ENCODE measurements at places on chromosomes 2 and 18.

GRCh38 chr2:236986524-236987330 is 99.0 kb upstream of the COPS8 start:
- DNase-seq, result no peak

GRCh38 chr18:77144451-77145118 is 12.0 kb upstream of the MBP start:
- no peak for DNase-seq

DNA sequence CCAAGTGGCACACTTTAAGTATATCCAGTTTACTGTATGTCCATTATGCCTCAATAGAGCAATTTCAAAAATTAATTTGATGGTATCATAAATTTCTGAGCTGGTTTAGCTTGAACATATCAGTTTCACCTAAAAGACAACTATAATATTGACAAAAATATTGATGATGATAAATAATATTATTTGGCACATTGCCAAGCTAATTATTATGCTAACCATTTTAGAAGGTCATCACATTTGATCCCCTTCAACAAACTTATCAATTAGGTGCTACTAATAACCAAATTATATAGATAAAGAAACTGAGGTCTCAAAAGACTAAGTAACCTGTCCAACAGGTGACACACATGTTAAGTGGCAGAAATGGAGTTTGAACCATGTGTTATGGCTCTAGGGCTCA is 26.9 kb upstream of the UBE2E3 start:
- no peak for DNase-seq

DNA sequence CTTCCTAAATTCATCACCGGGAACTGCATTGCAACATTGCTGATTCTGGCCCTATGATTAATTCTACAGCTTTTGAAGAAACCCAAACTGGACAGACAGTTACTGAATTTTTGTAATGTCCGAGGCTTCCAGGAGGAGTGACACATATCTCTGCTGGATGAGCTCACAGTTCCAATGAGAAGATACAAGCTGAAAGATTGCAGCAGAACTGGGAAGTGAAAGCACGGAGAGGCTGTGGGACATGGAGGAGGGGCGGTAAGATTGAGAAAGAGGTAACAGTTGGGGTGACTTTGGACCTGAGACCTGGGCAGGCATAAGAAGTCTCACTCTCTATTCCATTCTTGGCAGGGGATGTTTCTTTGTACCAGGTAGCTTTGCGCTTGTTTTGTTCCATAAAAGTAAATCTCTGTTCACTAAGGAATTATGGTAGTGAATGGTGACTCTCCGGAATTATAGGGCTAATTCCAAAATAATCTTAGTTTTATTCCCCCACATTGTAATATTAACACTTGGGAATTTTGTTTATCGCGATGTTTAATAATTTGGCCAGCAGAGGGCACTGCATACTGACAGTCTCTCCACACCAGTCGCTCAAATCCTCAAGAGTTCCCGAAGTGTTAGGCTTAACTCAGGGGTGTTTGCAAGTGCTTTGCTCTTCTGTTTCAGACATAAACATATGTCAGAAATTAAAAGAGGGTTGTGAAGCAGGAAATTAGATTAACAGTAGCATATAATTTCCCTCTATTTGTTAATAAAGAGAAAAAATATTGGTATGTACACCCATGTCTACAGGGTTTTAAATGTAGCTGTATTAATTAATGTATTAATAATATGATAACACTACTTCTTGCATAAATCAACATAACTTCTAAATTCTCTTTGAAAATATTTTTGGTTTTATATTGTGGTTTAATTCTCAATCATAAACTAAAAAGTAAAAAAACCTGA is 201.4 kb downstream of the SOCS6 start:
- DNase-seq, result peak; percentile 21

DNA sequence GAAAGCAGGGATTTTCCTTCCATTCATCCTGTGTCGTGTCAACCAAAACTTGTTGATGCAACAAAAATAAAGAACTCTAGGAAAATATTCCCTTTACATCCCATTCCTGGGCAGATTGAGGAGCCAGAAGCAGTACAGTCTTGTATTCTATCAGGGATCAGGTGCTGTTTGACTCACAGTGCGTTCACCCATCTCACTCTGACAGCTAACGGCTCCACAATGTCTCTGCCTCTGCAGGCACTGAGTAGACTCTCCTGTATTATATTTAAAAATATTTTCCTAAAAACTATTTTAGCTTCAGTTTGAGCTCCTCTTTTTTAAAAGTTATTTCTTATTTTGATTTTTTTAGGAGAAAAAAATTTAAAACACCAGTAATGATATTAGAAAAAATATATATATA is 600.6 kb upstream of the SALL3 start:
- no peak for DNase-seq

DNA sequence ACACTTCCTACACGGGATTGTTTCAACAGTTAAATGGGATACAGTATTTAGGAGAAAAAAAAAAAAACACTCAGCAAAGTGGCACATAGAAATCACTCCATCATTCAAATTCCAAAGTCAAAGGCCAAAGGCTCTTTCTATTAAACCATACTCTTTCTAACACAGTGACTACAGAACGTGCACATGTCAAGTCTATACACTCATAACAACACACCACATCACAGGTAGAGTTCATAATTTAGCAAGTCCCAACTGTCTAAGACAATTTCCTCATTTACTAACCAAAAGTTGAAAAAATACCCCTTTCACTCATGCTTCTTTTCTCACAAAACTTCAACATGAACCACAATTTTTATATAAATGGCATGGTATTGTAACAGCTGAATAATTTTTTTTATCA is 70.8 kb downstream of the MBOAT2 start:
- no peak for DNase-seq

DNA sequence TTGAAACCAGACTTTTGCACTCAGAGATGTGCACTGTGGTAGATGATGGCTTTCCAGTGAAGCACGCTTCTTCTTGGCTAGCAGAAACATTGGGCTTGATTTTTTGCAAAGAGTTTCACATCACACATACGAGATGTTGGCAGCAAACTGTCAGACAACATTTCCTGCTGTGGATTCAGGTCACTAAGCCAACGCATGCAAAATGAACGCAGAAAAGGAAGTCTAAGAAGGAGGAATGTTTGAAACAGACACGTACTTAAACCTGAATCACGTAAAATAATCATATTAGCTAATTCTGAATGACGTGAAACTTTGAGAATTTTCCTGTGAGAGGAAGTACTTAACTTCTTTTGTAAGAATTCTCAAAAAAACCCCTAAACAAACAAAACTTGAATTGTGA is 88.1 kb downstream of the EPB41L3 start:
- DNase-seq, result no peak

- peak; percentile 25 for DNase-seq
These were observed 62.6 kb downstream of the C18orf63 start for GRCh38 chr18:74378179-74378682.

GRCh38 chr18:54378057-54378456 is 20.4 kb downstream of the C18orf54 start:
- no peak for DNase-seq

- DNase-seq, result no peak
These were observed 47.8 kb upstream of the RHOB start for GRCh38 chr2:20398956-20399567.

DNA sequence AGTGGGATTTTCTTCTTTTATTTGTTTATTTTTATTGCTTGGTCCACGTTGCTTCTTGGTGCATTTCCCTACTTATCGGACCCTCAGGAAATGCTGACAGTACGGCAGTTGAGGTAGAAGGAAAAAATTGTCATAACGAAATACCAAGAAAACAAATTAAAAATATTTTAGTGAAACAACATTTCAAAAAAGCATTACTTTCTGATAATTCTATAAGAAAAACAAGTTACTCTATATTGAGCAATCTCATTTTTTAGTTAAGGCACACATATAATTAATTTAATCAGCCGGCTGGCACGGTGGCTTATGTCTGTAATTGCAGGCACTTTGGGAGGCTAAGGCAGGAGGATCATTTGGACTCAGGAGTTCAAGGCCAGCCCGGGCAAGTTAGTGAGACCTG is 102.1 kb downstream of the SH3YL1 start:
- DNase-seq, result no peak

- no peak for DNase-seq
These were observed 96.8 kb upstream of the TRIB2 start for GRCh38 chr2:12619975-12620374.

- DNase-seq, result no peak
These were observed 102.6 kb downstream of the HDAC4 start for GRCh38 chr2:239298116-239298804.

DNA sequence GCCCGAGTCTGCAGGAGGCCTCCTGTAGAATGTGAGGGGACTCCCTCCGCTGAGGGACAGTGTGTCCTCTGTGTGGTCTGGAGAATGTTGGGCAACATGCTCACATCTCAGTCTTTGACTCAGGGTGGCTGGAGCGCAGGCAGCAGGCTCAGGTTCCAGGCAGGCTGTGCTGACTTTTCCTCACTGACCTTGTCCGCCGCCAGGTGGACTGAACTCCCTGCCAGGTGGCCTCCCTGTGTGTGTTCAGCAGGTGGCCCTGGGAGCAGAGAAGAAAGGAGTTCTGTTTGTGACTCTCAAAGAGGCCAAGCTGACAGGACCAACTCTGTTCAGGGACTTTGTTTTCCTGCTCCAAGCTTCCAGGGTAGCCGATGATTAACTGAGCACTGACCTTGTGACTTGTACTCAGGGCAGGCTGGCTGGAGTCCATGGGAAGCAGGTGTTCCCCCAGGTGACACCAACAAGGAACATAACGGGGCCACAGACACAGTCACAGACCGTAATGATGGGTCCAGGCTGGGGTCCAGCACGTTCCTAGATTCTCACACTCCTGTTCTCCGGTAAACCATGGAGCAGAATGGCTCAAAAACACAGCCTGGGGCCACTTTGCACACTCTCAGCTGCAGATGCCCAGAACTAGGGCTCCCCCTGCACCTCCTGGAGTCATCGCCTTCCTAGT is 439.8 kb downstream of the RNF144A start:
- DNase-seq, result no peak

DNA sequence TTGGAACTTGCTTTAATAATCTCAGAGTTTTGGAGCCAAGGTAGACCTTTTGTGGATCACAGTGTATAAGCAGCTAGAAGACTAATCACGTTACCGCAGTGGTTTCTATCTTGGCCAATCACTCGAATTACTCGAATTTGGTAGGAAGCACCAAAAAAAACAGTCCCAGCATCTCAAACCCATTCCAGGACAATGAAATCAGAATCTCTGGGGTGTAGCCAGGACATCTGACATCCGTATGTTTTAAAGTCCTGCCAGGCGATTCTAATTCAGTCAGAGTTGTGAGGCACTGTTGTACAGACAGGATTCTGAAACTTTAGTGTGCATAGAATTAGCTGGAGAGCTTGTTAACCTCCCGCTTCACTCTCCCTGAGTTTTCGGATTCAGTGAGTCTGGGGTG is 30.8 kb downstream of the GRHL1 start:
- no peak for DNase-seq

- DNase-seq, result no peak
These were observed 37.4 kb downstream of the ACTR2 start for GRCh38 chr2:65264821-65265670.

DNA sequence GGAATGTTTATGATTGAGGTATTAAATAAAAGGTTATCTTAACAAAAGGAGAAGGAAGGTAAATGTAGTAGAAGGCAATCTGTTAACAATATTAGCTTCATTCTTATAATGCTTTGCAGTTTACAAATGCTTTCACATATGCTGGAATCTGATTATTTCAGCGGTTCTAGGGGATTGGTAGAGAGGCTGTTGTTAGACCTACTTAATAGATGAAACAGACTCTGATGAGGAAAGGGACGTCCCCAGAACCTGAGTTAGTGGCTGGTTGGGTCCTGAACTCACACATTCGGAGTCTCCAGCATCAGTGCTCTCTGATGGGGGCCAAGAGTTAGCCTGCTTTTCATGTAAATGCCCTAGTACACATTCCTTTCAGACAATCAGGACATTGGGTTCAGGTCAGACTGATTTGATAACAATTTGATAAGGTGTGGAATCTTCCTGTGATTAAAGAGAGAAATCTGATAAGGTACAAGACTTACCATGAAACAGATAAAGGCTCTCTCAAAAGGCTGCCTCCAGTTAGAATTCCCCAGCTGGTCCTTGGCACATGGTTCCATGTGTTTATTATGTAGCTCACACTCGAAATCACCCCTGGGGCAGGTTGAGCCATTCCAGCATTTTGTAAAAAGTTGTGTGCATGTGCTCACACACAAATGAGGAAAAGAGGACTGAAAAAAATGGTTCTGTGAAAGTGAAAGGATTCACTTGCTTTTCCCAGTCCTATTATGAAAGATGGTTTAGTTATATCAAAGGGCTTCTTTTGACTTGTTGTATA is 103.1 kb downstream of the GPD2 start:
- DNase-seq, result no peak

- DNase-seq, result no peak
These were observed 43.5 kb downstream of the CWC22 start for GRCh38 chr2:179963626-179964025.

DNA sequence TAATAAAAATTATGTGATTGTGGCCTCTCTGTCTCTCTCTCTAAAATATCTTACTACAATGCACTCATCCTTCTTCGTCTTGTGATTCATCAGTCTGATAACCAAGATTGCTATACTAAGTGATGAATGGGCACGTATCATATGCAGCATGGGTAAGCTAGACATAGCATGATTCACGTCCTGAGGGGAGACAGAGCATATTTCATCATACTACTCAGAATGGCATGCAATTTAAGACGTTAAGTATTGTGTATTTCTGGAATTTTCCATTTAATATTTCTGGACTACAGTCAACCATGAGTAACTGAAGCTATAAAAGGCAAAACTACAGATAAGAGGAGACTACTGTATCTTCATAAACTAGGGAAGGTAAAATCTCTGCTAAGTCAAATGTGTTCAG is 97.0 kb upstream of the CD226 start:
- no peak for DNase-seq

DNA sequence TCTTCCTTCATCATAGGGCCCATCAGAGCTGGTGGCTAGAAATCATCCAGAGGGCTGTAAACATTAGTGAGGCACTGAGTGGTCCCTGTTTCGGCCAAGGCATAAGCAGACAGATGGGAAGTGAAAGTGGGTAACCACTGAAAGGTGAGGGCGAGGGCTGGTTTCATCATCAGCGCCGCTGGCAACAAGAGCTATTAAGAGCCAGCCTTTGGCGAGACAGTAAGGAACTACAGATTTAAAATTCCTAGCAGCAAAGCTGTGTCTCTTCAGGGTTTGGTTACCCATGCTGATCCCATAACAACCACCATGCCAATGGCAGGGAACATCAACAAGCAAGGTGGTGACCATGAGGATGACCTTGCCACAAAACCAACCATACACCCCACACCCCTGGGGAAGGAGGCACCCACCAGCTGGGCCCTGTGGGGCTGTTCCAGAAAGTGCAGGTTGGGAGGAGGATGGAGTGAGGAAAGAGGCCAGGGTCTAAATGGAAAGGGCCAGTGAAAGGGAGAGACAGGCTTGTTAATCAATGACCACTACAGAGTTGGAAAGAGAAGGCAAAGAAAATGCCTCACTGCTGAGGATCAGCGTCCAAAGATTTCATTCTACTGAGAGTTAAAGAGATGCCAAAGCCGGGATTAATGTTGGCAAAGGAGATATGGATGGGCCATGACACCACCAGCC is 9.0 kb upstream of the SLC20A1 start:
- DNase-seq, result peak; percentile 47

GRCh38 chr2:192161656-192162290 is 33.0 kb downstream of the TMEFF2 start:
- DNase-seq, result no peak
